ENCODE measurements at places on chromosomes 7 and 10.

- DNase-seq = no peak
Measured at GRCh38 chr7:82110146-82110840, 333.3 kb downstream of the CACNA2D1 start.

- DNase-seq = peak; percentile 4
Measured at GRCh38 chr7:22885797-22886261, 63.2 kb upstream of the TOMM7 start.

GRCh38 chr10:84876116-84876999, 548.0 kb downstream of the CCSER2 start:
- no peak for DNase-seq

DNA sequence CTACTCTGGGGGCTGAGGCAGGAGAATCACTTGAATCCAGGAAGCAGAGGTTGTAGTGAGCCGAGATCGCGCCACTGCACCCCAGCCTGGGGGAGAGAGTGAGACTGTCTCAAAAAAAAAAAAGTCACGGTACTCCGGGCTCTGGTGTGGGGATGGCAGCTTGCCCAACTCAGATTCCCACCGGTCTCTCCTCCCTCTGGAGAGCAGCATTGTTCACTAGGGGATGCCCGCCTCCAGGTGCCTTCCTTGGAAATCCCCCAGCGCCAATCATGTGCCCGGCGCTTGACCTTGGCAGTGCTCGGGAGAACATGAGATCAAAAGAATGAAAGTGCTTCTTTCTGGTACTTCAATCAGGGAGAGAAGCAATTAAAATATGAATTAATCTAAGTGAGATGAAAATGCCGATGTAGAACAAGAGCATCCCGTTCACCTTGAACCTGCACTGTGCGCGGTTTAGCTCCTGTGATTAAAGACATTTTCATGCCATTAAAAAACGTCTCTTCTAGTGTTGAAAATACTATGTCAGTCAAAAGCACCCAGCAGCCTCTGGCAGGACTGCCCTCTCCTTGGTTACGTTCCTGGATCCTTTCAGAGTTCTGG, 1127.3 kb upstream of the AUTS2 start:
- DNase-seq = no peak

GRCh38 chr10:67119651-67120050, 193.8 kb downstream of the LRRTM3 start:
- no peak for DNase-seq

GRCh38 chr7:93228302-93228701, 2.0 kb upstream of the HEPACAM2 start:
- DNase-seq = no peak

DNA sequence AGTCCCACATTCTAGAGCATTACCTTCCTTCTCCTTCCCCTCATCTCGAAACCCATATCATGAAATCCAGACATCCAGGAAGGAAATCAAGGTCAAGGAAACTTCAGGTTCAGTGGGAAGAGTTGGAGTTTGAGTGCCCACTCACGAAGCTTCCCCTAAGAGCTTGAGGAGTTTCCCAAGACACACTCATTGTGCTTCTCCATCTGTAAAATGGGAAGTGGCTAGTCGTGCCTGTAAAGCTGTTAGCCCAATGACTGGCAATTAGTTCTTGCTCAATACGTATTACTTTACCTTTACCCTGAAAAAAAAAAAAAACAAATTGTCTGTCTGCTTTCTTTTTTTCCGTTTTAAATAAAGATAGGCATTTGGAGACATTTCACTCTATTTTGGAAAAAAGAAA, 42.3 kb downstream of the GPAM start:
- DNase-seq = no peak
